ENCODE measurements at places on chromosomes 5 and 9.
A peak's percentile ranks its signal among the peaks of the same experiment; 100 is the strongest.

DNA sequence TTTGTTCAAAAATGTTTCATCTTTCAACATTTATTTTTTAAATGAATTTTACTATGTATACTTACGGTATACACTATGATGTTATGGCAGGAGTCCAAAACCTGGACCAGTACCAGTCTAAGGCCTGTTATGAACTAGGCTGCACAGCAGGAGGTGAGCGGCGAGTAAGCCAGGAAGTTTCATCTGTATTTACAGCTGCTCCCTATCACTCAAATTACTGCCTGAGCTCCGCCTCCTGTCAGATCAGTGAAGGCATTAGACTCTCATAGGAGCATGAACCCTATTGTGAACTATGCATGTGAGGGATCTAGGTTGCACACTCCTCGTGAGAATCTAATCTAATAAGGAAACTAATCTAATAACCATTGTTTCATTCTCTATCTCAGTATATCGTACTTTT is 715.5 kb upstream of the PTPRD start:
- DNase-seq = no peak

GRCh38 chr9:86217076-86217755 is 42.2 kb downstream of the C9orf153 start:
- DNase-seq = no peak

DNA sequence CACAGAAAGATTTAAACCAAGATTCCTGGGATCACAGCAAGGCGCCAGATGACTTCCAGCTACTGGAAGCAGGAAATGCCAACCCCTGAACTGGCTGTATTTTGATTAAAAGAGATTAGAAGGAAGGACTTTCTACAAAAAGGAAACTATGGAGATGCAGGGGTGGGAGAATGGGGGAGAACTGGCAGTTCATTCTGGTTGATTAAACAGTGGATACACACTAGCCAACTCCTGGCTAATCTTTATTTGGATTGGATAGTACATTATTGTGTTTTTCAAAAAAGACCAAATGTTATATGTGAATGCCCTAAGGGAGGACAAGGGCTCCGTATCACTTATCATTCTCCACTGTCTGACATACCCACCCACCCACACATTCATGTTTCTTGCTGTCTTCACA is 93.2 kb downstream of the CDO1 start:
- no peak for DNase-seq

DNA sequence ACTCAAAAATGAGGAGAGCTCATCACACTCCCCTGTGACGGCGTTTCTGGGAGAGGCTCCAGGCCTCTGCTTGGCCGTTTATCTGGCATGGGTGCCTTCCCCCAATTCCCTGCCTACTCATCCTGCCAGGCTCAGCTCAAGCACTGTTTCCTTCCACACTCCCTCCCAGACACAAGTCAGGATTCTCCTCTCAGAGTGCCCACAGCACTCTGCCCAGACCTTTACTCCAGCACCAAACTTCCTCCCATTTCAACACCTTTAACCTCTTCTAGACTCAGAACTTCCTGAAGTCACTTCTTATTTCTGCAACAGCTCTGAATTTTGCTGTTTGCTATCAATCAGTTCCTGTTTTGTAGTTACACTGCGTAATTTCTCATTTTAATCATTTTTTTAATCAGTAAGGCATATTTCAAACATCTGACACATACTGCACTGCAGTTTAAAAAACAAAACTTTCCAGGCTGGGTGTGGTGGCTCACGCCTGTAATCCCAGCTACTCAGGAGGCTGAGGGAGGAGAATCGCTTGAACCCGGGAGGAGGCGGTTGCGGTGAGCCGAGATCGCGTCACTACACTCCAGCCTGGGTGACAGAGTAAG is 16.0 kb downstream of the TRMO start:
- DNase-seq = peak; percentile 83

GRCh38 chr5:81214848-81215247 is 18.3 kb upstream of the CKMT2 start:
- no peak for DNase-seq

GRCh38 chr9:19116107-19116790 is 11.0 kb downstream of the PLIN2 start:
- DNase-seq = no peak

DNA sequence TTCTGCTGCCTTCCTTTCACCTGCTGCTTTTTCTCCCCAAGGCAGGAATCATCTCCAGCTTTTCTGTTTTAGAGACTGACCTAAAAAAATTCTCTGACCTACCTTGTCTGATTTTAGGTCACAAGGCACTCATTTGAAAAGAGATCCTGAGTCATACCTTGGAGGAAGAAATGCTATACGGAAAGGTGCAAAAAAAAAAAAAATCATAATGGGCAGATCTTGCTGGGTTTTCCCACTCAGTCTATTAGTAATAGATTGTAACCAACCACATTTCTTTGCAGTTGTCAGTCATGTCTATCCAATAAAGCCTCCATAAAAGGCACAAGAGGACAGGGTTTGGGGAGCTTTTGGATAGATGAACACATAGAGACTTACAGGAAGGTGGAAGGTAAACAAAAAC is 70.0 kb downstream of the MTREX start:
- no peak for DNase-seq

GRCh38 chr9:20848490-20848889 is 164.4 kb downstream of the FOCAD start:
- no peak for DNase-seq

DNA sequence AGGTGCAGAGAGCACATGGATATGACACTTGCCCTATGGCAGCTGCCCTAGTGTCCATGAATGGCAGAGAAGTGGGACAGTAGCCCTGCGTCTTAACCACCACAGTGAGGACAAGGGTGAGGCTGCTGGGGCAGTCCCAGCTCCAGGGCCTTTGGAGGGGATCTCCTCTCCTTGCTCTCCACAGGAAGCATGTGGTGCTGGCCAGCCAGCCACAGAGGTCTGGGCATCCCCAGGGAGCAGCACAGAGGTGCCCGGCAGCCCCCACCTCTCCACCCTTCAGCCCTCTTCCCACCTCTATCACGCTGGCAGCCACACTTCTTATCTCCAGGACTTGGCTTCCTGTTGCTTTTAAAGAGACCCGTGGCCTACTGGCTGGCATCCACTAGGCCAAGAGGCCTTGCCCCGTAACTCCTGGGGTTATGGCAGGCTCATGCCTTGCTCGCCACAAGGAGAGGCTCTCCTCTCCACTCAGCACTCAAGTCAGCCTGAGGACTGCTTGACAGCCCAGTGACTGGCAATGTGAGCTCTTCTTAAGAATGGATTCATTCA is 21.9 kb downstream of the CSF2 start:
- peak; percentile 64 for DNase-seq

- no peak for DNase-seq
Observed at GRCh38 chr5:117295941-117296340, 721.3 kb upstream of the SEMA6A start.

DNA sequence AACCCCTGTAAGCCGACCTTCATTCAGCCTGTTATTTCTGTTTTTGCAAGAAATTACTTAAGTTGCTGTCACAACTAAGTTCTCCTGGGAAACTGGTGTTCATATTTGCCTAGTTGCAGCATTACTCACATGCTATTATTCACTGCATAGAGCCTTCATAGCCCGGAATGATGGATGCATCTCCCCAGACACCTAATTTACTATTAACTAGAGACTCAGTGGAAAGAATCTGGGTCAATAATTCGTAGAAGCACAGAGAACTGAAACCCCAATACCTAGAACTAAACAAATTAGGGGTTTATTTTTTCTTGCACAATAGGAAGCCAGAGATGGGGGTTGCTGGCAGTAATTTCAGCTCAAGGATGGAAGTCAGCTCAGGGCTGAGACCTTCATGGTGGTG is 45.7 kb upstream of the FAM170A start:
- no peak for DNase-seq

All from activated effector memory CD4-positive, alpha-beta T cell treated with anti-CD3 and anti-CD28 coated beads, Interleukin-2, amount 50 U/mL, for 16 hours (primary cell).